Activated CD4-positive, alpha-beta T cell treated with anti-CD3 and anti-CD28 coated beads for 1 hour (primary cell): ENCODE measurements at places on chromosomes 6 and 20.

DNA sequence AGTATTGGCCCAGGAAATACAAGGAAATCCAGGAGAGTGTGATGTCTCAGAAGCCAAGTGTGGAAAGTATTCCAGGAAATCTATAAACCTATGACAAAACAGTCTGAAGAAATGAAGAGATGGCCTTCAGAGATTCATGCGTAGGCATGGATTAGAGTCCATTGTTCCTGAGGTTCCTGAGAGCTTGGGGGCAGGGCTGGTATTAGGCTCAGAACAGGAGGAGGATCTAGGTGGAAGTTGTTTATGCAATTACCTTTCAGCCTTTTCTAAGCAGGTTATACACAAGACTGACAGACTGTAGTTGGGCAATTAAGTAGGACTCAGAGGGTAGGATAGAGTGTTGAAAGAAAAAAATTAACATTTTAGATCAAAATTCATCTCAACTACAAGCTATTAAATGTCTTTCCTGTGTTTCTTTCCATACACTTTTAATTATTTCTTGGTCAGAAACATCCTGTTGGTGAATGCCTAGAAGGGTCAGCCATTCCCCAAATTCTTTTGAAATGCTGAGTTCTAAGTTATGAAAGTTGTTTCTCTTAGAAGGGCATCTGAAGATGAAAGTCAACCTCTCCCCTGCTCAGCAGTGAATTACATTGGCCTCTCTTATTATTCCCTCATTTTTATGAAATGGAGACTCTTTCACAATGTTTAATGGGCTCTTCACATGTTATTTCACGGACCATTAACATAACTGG lies 201.2 kb upstream of the MYLIP start:
- no peak for DNase-seq

DNA sequence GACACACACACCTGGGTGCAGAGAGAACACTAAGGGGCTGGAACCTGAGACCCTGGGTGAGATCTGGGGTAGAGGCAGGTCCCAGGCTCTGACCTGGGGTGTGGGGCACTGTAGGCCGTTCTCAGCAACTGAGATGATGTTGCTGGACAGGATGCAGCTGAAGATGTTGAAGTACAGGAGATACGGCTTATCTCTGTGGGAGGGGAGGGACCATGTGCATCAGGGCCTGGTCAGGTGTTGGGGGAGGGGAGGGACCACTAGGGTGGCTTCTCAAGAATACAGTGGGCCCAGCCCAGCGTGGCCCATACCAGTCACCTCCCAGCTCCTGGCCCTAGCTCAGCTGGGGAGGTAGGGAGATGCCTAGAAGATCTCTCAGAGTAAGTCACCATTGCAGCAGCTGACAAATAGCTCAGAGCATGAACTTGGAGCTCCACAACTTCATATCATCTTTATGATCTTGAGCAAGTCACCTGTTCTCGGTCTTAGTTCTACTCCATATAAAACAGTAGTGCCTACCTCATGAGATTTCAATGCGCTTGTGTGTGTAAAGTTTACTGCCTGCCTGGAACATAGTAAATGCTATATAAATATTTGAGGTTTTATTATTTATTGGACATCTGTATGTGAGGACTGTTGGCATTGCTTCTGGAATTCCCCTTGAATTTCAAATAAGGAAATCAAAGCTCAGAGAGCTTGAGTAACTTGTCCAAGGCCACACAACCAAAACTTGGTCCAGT lies 3.8 kb downstream of the SLC44A4 start:
- no peak for DNase-seq

GRCh38 chr6:47665112-47665511 lies 33.3 kb upstream of the ADGRF4 start:
- no peak for DNase-seq

DNA sequence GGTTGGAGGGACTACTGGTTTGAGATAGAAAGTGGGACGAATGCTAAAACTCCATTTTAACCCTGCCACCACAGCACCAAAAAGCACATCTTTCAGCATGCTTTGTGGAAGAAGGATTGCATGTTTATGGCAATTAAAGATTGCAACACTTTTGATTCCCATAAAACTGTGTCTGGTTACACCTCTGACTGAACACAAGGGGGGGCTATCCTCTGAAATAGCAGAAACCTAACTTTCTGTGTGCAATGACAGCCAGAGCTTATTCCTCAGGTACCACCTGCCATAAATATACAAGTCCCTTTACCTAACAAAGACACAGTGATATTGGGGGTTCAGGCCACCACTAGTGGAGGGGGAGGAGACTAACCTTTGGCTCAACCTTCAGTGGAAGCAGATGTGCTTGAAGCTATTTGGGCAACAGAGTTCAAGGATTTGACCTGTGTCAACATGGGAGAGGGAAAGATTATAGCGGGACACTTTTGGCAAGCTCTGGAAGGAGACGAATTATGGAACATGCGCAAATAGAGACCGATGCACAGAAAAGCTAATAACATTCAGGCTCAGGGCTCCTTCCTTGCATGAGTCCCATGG lies 9.6 kb upstream of the PLG start:
- no peak for DNase-seq

GRCh38 chr20:7352165-7352564 lies 584.7 kb downstream of the BMP2 start:
- no peak for DNase-seq

DNA sequence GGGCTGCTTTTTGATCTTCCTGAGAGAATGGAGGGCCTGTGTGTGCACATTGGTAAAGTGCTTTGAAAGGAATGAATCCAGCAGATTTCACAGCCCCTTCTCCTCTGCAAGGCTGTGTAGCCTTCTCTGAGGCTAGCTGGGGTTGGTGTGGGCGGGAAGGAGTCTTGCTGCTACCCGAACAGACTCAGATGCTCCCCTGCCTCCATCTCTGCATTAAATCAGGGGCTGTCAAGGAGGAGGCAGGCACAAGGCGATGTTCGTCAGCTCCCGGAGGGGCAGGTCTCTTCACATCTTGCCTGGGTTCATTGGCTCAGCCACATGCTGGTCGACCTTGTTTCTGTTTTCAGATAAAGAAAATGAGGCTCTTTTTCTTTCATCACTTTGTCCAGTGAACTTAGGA lies 291.5 kb upstream of the SULF2 start:
- DNase-seq = no peak

- DNase-seq = no peak
These were observed 17.8 kb downstream of the SUN5 start for GRCh38 chr20:32986331-32986966.

- no peak for DNase-seq
These were observed 3.8 kb downstream of the GUCA1A start for GRCh38 chr6:42176981-42177380.

DNA sequence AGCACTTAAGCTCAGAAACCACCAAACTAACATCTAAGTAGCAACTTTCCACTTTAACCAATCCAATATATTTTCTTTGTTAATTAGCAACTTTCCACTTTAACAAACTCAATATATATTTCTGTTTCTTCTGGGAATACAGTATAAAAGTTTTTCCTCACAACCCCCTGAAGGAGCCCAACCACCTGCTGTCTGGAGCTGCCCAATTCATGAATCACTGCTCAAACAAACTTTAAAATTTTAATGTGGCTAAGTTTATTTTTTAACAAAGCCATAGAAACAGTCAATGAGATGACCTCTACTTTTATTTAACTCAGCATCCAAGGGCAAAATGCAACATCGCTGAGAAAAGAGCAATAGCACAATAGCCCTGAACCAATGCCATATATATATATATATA lies 500.1 kb downstream of the EPM2A start:
- no peak for DNase-seq

DNA sequence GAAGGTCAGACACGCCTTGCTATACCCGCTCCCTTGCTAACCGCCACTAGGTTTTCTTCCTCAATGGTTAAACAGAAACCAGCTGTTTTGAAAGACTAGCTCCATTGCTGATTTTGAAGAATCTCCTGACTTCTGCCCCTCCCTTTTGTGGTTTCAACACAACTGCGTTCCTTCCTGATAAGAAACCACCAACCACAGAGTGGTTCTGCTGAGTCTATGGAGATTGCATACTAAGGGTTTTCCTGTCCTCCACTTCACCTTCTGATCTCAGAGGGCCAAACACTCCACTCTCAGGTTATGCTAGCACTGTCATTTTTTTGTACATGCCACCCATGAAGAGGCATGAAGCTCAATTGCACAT lies 207.9 kb downstream of the MYLK4 start:
- no peak for DNase-seq

GRCh38 chr20:60579941-60580515 lies 621.8 kb downstream of the CDH26 start:
- no peak for DNase-seq

DNA sequence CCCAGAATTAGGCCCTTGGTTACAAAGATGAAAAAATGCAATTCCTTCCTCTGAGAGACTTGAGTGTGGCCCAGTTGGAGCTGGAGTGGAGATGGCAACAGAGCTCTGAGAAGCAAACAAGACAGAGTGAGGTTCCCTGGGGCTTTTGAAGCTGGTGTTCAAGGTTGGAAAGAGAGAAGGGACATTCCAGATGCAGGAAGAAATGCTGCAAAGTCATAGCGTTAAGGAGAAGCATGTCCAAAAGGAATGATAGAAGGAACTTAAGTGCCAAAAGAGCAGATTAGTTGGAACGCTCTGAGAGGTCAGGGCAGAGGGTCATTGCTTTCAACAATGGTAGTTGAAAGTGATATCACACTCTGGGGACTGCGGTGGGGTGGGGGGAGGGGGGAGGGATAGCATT lies 251.8 kb downstream of the TBC1D7 start:
- no peak for DNase-seq

- DNase-seq = no peak
These were observed 33.7 kb downstream of the SLC9A8 start for GRCh38 chr20:49846206-49846807.

- DNase-seq = no peak
These were observed 542.0 kb downstream of the DHX35 start for GRCh38 chr20:39503902-39504709.

- no peak for DNase-seq
These were observed 790 bp upstream of the E2F1 start for GRCh38 chr20:33686984-33687366.

DNA sequence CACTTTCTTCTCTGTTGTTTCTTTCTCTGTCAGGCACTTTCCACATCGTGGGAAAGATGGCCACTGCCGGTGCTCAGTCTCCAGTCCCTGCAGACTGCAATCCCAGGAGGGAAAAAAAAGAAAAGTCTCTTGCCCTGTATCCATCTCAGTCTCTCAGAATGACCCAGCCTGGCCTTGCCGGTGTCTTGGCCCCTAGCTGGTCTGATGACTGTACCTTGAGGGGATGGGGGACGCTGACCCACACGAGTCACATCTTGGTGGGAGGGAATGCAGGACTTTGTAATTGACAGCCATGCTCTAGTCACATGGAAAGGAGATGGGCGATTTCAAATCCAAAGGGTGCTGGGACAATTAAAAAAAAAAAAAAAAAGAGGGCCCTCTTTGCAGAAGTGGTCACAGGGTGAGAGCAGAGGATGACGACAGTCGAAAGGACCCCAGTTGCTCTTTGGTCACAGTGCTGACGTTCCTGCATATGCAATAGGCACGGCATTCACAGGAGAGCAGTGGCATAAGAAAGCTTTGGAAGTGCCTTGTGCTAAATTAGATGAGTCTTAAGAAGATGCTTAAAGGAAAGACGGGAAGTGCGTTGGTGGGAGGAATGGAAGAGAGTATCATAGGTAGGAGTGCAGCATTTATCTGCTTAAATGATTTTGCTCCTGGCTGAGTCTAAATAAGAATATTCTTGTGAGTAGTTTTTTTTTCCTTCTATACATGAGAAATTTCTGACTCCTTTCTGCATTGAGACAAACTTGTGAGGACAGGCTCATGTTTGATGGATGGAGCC lies 63.9 kb upstream of the AKAP12 start:
- DNase-seq = no peak

DNA sequence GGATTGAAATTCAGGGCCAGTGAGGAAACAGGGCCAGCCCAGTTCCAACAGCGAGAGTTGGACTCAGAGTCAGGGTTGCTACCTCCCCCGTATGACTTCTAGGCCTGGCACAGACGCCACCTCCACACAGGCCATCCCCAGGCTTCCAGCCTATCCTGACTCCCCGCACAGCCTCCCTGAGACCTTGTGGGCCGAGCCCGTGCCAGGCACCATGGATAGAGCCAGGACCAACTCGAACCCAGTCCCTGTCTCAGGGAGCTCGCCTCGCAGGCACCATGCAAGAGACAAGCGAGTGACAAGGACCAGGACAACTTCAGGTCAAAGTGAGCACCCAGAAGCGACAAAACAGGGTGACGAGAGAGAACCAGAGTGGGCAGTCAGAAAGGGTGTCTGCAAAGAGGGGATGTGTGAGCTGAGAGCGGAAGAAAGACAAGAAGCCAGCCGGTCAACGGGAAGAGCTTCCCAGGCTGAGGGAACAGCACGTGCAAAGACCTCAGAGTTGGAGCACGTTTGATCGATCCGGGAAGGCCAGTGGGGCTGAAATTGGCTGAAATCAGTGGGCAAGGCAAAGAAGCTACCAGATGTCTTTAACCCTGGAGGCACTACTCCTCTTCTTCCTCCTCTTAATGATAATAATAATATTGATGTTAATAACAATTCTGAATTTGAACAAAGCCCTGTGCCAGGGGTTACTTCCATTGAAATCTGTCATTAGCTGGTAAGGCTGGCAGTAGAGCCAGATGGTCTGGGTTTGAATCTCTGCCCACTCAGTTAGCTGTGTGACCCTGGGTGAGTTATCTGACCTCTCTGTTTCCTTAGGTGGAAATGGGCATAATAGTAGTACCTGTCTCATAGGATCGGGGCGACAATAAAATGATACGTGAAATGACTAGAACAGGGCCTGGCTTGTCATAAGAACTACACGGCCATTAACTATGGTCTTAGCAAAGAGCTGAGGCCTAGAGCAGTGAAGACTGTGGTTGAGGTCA lies 45.0 kb downstream of the KIAA1755 start:
- DNase-seq = no peak

GRCh38 chr6:15396808-15397207 lies 150.9 kb downstream of the JARID2 start:
- DNase-seq = no peak

- DNase-seq = no peak
These were observed 9.1 kb downstream of the HIVEP2 start for GRCh38 chr6:142935553-142936517.

DNA sequence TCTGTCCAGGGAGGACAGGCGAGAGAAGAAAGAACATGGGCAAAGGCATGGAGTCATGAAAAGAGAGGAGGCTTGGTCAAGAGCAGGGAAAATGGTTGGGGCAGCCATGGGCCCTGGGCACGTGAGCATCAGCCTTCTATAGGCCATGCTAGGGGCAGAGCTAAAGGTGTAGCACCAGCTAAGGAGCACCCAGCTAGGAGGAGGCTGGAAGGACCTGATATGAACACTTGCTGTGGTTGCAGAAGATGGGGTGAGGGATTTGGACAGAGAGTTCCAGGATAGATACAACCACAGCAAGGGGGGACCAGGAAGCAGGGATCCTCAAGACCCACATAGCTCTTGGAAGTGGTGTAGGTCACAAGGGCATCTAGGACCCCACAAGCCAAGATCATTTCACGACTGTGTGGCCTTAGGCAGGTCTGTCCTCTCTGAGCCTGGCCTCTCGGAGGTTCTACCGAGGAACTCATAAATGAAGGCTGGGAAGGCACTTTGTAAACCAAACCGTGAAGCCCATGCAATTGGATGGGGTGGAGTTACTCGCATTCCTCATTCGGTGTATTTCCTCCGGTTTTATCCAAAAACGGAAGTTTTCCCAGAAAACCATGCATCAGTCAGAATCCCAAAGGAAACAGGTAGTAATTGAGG lies 74.0 kb upstream of the TOP1 start:
- DNase-seq = no peak
